ENCODE measurements at places on chromosomes 6 and 20.

DNA sequence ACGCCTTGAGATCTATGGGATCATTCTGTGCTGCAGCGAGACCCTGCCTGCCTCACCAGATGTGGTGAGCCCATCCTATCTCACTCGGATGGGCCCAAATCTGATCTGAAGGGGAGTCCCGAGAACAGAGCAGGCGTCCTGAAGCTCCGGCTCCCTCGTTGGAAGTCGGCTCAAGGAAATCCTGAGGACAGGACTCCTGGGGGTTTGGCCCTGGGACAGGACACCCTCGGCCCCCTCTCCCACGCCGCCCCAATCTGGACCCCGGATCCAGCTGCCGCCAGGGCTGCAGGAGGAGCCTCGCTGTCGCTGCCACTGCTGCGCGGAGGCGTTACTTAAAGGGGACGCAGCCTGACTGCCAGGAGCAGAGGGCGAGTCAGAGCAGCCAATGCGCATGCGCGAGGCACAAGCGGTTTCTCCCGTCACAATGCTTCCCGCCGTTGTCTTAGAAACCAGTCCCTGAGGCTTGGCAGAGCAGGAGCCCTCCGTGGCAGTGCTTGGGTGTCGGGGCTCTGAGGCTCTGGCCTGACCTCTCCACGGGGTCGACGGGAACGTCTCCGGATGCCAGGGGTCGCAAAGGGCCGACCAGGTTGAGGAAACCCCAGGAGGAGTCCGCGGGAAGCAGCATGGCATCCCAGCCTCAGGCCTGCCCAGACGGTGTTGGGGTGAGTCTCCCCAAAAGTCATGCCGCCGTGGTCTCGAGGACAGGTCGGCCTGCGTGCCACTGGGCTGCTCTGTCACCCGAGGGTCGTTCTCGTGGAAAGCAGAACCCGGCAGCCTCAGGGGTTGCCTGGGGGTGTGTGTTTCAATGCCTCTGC lies 1567.8 kb upstream of the DEFB115 start:
- no peak for DNase-seq

GRCh38 chr6:32255199-32256153 lies 31.6 kb upstream of the NOTCH4 start:
- peak; percentile 52 for DNase-seq

DNA sequence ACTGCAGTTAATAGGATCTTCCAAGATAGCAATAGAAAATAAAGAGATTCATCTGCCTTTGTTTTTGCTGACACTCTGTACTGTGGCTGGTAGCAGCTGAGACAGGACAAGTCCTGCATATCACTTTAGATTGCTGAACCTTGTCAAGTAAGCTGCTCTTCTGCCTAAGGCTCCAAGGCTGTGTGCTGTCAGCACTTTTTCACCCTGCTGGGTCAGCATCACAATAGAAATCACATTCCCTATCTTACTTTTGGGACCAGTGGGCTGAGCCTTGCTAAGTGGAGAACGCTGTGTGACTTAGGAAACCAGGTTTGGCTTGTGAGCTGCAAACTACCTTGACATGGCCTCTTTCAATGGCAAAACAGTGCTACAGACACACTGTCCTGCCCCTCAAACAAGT lies 263.9 kb downstream of the FRK start:
- DNase-seq = no peak

DNA sequence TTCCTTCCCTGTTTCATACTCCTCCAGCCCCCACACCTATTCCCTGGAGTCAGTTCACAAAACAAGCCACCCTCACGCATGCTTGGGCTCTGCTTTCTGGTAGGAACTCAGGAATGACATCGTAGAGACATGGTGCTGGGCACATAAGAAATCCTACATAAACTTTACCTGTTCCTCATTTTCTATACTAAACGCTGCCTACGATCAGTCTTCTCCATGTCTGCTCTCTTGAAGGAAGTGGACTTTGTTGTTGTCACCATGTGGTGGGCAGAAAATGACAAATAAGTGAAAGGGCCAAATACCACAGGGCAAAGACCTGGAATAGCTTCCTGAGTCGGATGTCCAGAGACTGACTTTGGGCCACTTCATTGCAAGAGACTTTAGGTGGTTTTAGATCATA lies 10.1 kb downstream of the MYLK4 start:
- no peak for DNase-seq

DNA sequence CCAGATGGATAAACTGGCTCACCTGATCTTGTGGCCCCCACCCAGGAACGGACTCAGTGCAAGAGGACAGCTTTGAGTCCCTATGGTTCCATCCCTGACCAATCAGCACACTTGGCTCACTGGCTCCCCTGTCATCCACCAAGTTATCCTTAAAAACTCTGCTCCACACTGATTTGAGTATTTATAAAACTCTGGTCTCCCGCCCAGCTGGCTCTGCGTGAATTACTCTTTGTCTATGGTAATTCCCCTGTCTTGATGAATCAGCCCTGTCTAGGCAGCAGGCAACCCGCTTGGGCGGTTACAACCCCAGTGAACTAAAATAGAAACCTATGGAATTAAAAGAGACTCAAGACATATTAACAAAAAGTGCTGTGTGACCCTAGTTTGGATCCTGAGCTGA lies 38.1 kb upstream of the CD83 start:
- DNase-seq = no peak

DNA sequence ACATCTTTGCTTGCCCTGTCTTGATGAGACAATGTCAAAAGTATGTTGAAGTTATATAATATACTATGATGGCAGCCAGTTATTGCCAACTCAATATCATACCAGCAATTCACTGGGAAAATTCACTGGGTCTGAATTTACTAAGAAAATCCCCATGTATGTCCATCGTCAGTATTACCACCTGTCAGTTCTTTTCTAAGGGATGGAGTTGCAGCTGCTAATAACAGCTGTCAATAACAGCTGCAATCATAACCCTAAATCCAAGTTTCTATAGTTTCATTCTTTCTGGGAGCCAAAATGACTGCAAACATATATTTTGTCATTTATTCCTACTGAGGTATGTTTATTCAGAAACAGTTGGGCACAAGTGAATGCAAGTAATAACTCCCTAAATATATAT lies 132.6 kb upstream of the RIN2 start:
- DNase-seq = no peak

GRCh38 chr6:74782346-74782745 lies 423.5 kb downstream of the COL12A1 start:
- DNase-seq = no peak

GRCh38 chr6:35014341-35014740 lies 125.3 kb downstream of the ANKS1A start:
- no peak for DNase-seq

DNA sequence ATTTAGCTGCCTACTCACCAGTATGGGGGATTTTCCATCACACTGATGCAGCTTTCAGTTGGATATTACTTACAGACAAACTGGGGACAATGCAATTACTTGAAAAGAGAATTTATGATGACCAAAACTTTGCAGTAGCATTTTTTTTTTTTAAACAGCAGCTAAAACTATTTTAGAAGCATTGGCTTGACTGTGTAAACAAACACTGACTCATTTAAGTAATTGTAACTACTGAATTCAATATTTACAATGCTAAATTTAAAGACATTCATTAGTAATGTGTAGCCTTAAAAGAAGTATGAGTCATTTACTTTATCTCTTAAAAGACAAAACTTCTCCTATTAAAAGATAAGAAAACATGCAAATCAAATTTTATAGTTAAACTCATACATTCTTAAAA lies 295.9 kb upstream of the FERMT1 start:
- no peak for DNase-seq

DNA sequence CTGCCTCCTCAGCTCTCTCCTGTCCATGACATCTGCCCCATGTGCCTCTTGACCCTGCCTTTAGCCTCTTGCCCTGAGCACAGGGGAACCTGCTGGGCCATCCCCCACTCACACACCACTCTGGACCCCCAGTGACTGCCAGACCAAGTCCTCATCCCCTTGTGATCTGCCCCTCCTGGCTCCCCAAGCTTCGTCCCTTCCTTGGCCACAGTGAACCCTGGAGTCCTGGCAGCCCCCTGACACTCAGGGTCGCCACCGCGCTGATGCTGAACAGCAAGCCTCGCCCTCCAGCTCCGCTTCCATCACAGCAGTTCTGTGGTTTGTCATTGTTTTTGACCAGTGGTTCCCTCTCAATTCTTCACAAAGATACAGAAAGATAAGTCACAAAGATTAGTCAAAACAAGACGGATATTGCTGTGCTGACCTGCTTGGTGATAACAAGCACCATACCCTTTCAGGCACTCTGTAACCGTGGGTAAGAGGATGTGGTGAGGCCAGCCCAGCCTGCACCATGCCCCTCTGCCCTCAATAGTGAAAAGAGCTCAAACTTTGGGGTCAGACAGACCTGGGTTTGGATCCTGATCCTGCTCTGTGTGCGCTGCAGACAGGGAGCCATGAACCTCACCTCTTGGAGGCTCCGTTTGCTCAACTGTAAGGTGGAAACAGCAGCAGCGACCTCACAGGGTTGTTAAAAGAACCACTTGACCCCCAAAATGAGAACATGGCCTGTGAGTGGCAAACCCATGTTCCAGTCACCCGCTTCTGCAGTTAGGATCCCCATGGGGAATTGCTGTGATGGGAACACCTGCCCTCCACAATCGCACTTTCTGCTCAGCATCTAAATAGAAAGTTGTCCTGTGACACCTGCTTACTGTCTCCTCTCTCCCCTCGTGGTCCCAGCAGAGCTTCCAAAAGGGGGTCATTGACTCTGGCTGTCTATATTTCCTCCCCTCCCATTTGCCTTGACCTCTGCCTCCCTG lies 114.5 kb downstream of the TOX2 start:
- no peak for DNase-seq

GRCh38 chr6:120805276-120805675 lies 529.0 kb downstream of the TBC1D32 start:
- no peak for DNase-seq

DNA sequence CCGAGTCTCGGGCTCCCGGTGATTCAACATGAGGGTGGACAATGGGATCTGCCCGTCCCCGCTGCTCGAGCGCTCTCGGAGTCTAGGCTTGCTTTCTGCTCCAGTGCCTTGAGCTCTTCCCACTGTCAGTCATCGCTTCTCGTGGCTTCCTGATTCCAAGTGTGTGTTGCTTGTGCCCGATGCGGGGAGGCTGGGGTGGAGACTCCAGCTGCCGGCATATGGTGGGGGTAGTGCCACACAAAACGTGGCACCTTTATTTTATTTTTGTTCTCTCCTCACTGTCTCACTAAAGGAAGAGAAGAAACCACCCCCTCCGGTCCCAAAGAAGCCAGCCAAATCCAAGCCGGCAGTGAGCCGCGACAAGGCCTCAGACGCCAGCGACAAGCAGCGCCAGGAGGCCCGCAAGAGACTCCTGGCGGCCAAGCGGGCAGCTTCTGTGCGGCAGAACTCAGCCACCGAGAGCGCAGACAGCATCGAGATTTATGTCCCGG lies 14.8 kb upstream of the MYL9 start:
- no peak for DNase-seq

GRCh38 chr20:40681684-40682083 lies 7.4 kb downstream of the MAFB start:
- no peak for DNase-seq

Measured in naive thymus-derived CD8-positive, alpha-beta T cell (primary cell).